HL-60 (cell line): ENCODE measurements at places on chromosomes 11 and 22.
A peak's percentile ranks its signal among the peaks of the same experiment; 100 is the strongest.

DNA sequence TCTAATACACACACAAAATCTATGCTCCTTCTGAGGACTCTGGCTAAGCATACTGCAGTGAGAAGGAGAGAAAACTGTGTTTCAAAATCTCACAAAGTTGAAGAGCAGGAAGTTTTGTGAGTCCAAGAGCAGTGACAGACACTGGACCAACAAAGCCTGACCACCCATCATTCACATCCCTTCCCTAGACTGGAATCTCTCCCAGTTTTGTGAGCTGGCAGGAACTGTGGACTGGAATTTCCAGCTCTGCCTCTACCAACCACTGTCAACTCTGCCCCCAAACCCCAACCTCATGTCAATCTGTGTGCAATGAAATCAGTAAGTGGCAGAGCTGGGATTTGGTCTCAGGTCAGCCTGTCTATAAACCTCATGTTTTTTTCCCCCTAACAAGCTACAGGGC lies 112.6 kb downstream of the ARL14EP start:
- no peak for DNase-seq

DNA sequence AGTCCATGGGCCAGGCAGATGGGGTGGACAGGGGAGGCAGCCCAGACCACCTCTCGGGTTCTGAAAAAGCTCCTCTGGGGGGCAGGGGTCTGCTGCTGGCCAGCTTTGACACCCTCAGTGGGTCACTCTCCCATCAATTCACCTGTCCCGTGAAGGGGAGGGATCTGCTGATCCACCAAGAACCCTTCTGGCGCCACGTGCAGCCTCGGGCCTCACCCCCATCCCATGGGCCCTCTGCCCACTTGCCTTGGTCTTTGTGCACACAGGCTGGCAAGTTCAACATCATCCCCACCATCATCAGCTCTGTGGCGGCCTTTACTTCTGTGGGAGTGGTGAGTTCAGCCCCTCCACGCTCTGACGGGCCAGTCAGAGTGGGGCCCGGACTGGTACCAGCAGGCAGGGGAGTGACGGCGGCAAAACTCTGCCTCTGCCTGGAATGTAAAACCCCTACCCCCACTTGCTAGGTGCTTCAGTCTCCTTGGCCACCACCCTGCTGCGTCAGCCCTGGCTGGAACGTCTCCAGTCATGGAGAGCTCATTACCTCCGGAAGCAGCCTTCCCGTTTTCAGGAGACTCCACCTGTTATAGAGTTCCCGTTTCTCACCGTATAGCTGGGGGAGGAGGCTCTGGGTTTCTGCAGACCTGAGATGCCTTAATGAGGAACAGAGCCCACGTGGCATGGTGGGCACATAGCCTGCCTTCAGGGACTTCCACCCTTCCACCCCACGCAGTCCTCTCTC lies 12.7 kb downstream of the PRG3 start:
- peak; percentile 67 for DNase-seq

- DNase-seq, result no peak
Measured at GRCh38 chr22:50018608-50019285, 6.2 kb upstream of the IL17REL start.

DNA sequence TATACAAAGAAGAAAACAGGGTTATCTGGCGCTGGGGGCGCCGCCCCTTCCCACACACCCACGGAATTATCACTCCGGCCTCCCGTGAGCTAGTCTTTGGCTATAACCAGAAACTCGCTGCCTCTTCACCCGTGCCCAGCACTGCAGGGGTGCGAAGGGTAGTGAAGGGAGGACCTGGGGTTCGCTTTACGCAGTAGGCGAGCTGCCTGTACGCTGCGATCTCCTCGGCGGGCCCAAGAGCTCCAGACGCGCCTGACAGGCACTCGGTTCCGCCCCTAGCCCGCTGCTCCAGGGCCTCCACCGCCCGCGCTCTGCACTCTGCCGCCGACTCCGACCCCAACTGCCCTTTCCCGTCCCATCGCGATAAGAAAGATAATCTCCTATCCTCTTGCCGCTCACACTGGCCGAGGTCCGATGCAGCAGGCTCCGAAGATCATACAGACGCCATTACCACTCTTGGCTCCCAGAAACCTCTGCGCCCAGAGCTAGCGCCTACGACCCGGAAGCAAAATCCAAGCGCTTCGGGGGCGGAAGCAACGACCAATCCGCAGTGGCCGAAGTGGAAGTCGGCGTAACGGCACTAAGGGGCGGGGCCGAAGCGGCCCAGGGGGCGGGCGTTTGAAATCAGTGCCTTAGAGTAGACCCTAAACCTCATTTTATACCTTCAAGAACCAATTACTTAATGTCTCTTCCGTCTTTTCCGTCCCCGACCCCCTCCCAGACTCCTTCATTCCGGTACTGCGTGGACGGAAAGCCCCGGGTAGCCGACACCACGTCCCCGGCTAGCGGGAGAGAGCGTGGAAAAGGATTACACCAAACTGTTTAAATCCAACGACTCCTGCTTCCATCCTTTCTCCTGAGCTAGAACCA lies at the start of the genes CWC15 and KDM4D:
Gene CWC15, minus strand, starts transcription at position 458 of the 870 bp plus-strand sequence. CDS start 1,371 bp downstream, outside the sequence.
Gene KDM4D, plus strand, starts transcription at position 611 of the 870 bp plus-strand sequence. CDS start 23,664 bp downstream, outside the sequence.
- DNase-seq, result peak; percentile 95

GRCh38 chr11:97269527-97269926 lies 879.7 kb downstream of the JRKL start:
- no peak for DNase-seq

DNA sequence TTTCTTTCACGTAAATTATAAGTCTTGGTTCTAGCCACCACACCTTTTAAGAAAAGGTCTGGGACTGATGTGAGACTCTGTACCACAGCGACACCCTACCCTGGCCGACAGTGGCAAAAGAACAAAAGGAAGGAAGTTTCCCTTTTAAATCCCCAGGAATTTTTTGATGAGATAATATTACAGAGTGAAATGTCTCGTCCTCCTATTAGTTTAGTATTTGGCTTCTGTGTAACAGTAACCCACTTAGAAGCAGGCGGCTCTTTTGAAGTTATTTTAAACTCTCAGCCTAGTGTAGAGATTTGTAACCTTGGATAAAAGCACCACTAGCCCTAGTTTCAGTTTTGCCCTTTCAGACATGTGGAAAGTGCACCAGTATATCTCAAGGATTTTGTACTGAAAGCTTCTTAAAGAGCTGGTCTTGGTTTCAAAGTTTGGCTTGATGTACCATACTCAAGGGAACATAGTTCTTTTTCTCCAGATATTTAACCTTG lies 84.1 kb downstream of the C22orf31 start:
- no peak for DNase-seq
